ENCODE measurements at places on chromosomes 4 and X.

DNA sequence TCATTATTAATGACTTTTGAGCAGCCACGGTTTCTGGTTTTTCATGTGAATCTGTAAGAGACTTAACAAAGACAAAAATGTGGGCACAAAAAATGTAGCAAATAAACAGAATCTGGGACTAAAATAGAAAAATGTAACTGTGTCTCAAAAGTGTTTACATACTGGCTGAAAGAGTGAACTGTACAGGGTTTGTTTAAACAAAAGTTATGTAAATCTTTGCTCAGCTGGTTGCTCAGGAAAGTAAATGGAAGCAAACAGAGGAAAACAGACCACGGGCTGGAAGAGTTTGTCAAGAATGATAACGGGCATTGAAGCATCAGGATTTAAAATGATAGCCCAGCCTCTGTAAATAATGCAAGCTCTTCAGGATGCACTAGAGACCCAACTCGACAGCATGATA is 921.8 kb upstream of the FTHL17 start:
- no peak for DNase-seq

DNA sequence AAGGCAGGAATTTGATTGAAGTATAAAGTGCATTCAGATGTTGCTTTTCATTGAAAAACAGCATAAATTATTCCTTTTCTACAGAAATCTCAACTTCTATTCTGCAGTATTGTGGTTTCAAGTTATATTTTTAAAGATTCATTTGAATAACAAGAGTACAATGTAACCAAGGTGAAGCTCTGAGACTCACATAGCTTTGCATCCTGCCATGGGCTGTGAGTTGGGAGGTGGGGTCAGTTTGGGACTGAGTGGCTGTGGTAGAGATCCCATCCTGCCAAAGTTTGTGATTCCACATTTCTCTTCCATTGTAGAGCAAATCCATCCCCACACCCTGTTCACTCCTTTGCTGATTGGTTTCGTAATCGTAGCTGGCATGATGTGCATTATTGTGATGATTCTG is 69.2 kb downstream of the KIT start:
- DNase-seq: no peak

DNA sequence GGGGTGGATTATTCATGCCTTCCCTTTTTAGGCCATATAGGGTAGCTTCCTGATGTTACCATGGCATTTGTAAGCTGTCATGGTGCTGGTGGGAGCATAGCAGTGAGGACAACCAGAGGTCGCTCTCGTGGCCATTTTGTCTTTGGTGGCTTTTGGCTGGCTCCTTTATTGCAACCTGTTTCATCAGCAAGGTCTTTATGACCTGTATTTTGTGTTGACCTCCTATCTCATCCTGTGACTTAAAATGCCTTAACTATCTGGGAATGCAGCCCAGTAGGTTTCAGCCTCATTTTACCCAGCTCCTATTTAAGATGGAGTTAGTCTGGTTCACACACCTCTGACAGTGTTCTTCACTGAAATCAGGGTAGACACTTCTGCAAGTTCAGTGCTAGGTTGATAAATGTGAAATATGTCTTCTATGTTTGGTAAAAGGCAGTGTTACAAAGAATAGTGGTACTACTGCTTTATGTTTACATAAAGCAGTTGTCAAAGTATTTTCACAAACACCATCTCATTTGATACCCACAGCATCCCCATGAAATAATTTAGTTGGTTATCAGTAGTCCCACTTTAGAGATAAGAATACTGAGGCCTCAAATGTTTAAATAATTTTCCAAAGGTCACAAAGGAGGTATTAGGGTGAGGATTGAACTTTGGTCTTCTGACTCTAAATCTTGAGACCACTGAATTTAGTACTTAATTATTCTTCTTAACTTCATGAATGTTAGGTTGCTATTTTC is 77.1 kb upstream of the C4orf54 start:
- no peak for DNase-seq

DNA sequence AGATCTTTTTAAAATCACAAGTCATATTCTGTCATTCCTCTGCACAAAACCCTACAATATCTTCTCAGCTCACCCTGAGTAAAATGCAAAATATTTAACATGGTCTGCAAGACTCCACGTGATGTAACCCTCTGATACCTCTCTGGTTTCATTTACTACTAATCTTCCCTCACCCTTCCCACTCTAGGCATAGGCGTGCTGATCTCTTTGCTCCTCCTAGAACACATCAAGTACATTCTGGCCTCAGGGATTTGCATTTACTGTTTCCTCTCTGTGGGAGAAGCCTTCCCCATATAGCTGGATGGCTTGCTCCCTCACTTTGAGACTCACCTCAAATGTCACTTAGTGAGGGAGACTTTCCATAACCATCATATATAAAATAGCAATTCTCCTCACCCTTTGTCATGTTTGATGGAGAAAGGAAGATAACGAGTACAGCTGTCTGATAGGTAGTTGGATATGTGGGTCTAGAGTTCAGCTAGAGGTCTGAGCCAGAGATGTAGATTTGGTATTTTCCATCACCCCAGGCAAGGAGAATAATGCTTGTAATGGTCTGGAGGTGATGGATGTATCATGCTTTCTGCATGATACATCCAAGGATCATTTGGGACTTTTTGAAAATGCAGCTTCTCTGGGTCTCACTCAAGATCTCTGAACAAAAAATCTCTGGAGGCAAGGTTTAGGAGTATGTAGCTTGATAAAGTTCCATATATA is 123.9 kb upstream of the VAMP7 start:
- DNase-seq: no peak

- DNase-seq: no peak
Measured at GRCh38 chr4:153479101-153479500, 12.9 kb downstream of the TMEM131L start.

- no peak for DNase-seq
Measured at GRCh38 chr4:168908093-168908492, 102.0 kb downstream of the CBR4 start.

DNA sequence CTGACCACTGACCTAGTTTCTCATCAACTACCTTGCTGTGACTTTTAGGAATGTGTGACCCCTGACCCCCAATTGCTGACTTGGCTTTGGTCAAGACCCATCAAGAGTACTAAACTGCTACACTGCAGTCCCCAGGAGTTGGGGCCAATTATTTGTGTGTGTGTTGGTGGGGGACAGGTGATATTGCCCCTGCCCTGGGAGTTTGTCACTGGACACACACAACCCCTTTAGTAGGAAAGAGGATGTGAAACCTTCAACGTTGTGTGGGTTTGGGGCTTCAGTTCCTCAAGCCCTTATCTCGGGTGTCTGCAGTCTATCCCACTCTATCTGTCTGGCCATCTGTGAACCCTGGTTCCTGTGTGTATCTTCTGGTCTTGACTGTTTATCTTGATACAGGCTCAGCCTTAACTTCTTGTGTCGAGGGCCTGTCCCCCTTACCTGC is 6.5 kb downstream of the SASH3 start:
- no peak for DNase-seq

DNA sequence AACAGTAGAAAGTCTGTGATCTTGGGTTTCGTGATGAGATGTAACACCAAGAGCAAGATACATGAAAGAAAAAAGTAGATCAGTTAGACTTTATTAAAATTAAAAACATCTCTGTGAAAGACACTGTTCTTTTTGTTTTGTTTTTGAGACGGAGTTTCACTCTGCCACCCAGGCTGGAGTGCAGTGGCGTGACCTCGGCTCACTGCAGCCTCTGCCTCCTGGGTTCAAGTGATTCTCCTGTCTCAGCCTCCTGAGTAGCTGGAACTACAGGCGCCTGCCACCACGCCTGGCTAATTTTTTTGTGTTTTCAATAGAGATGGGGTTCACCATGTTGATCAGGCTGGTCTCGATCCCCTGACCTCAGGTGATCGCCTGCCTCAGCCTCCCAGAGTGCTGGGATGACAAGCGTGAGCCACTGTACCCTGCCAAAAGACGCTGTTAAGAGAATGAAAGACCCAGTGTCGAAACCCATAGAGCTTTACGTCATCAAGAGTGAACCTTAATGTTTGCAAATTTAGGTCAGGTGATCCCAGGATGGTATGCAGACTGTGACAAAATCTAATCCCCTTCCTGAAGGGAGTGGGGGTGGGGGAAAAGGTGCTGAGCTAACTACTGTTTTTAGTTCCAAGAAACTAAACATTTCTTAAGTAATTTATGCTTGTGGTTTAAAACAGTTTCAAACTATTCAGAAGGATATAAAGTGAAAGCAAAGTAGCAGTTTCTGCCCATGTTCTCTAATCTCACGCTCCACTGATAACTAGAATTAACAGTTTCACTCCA is 8.0 kb downstream of the OFD1 start:
- no peak for DNase-seq

Data from stimulated activated CD4-positive, alpha-beta T cell treated with anti-CD3 and anti-CD28 coated beads, TNF-alpha, amount 100 ng/mL, for 1 hour (primary cell).